ENCODE measurements at places on chromosomes 7 and 10.

DNA sequence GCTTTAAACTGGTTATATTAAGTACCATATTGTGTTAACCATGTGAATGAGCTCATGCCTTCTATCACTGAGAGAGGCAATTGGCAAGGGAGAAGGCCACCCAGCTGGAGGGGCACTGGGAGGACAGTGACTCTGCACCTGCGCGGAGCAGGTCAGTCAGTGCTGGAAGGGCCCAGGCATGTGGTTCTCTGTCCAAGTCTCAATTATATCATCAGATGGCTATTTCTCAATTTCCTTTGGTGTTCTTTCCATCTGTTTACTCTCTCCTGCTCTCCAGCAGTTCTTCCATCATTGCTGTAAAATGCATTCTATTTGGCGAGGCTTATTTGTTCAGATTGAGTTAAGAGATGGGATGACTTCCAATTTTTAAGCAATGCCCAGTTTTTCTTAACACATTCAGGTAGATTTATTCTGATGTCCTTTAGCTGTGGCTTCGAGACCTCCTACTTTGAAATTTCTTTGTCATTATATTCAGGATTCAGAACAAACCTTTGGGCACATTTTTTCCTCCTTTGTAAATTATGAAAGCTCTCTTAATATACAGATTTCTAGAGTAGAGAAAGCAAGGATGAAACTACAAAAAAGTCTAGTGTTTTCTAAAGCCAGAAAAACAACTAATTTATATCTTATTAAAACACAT is 159.3 kb downstream of the BMPER start:
- DNase-seq = no peak

- no peak for DNase-seq
These were observed 2.6 kb downstream of the GRIFIN start for GRCh38 chr7:2473496-2474180.

- no peak for DNase-seq
These were observed 2.9 kb upstream of the JAKMIP3 start for GRCh38 chr10:132062641-132063390.

- DNase-seq = no peak
These were observed 46.0 kb downstream of the ZNRF2 start for GRCh38 chr7:30330134-30331111.

DNA sequence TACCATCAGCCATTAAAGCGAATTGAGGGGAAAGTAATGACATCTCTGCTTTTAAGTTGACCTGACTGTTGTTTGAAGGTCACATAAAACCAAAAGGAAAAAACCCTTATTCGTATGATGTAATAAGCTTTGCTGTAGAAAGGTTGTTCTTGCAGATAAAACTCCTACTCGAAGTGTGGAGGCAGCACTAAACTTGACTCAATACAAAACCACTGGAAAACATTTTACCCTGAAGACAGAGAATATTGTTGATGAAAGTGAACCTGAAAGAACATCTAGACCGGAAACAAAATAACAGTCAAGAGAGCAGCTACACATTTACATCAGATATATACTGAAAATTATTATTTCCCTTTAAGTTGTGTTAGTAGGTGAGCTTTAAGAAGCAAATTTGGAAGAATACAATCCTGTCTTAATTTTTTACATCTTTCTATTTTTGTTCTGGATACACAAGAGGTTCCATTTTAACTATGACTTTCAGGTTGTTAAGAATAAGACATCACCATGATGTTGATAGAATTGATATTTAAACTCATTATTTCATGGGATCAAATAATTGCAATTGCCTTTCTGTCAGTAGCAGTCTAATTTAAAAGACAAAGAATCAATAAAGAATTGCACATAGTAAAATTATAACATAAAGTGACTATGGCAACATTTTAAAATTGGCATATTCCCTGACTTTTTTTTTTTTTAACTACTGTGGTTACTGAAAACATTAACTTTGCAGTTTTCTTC is 6.4 kb downstream of the ETV1 start:
- DNase-seq = no peak

DNA sequence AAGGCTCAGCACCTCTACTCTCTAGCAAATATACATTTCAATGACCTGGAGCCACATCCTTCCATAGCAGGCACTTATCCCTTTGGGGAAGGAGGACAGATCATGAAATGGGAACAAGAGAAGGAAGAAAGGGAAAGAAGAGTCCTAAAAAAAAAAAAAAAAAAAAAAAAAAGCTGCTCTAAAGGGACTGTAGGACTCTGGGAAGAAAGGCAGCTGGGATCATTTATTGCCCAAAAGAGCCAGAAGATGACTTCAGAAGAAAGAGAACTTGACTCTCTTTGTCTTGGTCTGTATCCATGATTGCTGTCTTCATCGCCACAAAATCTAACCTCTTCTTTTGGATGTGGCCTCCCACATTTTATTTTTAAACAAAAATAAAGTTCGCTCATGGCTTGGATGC is 203.6 kb upstream of the CELF2 start:
- DNase-seq = no peak

DNA sequence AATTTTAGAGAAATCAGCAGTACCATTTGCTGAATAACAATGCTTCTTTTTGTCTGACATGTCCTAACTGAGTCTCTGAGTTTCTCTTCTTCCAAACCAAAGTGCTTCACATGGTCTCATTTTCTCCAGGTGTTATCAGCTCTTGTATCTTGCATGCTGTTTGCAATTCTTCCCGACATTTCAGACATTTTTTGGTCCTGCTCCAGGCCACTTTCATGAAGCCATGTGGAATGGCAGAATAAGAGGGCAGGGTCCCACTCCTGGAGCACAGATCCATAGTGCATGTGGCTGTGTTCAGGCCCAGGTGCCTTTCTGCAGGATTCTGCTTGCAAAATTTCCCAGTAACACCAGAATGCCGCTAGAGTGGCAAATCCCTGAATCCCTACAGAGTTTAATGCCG is 916.2 kb downstream of the NXPH1 start:
- no peak for DNase-seq

DNA sequence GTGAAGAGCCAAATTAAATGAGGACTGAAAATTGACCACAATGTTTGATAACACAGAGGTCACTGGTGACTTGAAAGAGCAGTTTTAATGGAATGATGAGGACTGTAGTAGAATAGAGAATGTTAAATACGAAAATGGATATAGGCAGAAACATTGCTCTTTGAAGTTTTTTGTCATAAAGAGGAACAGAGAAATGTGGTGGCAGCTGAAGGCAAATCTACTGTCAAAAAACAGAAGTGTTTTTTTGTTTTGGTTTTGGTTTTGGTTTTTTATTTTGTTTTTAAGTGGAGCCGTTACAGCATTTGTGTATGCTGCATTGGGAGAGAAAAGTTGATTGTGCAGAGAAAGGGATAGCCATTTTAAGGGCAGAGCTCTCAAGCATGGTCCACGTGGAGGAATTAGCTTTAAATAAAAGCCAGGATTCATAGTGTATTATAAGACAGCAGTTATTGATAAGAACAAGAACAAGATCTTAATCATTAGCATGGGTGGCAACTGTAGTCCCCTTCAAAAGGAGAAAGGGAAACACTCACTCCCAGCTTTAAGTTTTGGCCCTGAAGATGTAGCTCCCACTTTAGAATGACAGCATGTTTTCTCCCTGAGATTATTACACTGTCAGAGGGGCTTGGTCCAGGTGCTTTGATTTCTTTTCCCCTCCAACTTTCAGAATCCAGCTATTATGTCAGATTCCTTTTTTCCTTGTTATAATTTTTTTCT is 156.7 kb upstream of the BET1 start:
- no peak for DNase-seq

GRCh38 chr10:79286318-79286951 is 60.8 kb upstream of the PPIF start:
- no peak for DNase-seq

DNA sequence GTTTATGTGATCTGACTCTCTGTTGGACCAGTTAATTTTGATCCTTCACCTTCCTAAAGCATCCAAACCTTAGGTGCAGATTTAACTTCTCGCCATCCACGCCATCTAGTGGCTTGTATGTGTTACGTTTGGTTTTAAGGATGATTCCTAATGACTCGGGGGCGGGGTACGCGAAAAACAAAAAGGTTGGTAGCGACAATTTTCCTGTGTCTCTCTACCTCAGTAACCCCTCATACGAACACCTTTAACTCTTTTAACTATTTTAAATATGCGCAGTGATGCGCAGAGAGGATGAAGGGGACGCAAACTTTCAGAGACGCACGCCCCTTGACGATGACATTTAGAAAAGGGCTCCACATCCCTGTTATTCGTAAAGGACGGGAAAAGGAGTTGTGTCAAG is 714 bp upstream of the KCND2 start:
- peak; percentile 54 for DNase-seq

DNA sequence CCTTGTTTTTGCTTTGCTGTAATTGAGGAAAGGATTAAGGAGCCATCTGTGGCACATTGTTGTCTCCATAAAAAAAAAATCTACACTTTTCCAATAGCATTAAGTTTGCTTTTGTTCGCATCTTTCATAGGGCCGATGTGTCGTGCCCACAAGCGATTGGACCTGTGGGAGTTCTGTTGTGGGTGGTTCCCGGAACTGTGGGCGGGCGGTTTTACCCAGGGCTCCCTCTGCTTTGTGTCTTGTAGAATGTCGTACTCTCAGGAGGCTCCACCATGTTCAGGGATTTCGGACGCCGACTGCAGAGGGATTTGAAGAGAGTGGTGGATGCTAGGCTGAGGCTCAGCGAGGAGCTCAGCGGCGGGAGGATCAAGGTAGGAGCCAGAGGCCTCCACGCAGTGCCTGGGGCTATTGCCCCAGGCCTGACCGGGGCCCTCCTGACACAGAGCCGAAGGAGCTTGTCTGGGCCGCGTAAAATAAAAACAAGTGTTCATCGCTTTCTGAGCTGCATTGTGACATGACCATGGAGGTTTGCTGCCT is 92.4 kb downstream of the ACTR3B start:
- DNase-seq = no peak

DNA sequence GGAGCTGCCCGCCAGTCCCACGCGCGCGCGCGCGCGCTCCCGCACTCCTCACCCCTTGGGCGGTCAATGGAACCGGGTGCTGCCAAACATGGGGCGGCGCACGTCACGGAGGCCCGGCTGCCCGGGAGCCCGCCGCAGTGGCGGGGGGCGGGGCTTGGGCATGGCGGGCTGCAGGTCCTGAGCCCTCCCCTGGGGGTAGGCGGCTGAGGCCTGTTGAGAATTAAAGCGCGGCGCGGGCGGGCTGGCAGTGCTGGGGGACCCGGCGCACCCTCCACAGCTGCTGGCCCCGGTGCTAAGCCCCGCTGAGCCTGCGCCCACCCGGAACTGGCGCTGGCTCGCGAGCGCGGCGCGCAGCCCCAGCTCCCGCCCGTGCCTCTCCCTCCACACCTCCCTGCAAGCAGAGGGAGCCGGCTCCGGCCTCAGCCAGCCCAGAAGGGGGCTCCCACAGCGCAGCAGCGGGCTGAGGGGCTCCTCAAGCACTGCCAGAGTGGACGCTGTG is 634.2 kb downstream of the ANKRD7 start:
- no peak for DNase-seq

DNA sequence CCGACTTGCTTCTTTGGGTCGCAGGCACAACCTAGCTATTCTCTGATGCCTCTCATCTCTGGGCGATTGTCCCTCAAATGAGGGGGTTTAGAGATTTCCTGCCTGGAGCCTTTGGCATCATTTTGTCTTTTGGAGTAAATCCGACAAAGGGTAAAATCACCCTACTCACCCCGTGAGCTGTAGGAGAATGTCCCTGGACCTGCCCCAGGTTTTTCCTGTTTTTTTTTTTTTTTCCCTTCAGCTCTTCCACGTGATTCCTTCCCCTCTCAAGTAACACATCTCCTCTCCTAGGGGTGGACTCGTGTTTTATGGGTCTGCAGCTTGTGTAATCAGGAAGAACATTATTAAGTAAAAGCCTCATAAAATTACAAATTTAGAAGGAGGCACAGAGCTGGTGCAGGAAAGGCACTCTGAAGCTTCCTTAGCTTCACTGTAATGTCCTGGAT is 128.4 kb upstream of the ZNF746 start:
- DNase-seq = no peak

DNA sequence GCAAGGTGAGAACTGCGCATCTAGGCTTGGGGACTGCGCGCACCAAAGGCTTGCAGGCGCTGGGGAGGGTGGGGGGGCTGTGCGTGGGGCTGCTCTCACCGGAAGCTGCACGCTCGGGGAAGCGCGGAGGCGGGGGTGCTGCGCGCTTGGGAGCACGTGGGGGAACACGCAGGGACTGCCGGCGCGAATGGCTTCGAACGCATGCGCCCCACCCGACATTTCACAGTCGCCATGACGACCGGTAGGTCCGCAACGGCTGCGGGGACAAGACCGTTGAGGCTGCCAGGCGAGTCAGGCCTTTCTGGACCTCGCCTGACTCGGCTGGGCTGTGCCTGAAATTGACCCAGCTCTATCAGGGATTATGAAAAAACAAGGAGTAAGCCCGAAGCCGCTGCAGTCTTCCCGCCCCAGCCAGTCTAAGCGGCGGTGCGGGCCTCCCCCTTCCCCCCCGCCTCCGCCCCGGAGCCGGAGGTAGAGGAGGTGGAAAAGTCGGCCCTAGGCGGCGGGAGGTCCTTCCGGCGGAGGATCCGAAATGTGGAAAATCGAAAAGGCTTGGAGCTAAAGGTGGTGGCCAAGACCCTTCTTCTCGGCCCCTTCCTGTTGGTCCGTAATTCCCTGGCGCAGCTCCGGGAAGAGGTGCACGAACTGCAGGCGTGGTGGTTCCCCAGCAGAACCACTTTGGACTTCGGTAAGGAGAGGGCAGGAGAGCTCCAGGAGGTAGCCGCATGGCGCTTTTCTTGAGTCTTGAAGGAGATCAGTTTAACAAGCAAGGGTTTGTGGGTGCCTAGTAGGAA is 34.9 kb upstream of the STEAP1 start:
- DNase-seq = no peak

- DNase-seq = no peak
These were observed 4.2 kb upstream of the SORCS1 start for GRCh38 chr10:107168738-107169137.

DNA sequence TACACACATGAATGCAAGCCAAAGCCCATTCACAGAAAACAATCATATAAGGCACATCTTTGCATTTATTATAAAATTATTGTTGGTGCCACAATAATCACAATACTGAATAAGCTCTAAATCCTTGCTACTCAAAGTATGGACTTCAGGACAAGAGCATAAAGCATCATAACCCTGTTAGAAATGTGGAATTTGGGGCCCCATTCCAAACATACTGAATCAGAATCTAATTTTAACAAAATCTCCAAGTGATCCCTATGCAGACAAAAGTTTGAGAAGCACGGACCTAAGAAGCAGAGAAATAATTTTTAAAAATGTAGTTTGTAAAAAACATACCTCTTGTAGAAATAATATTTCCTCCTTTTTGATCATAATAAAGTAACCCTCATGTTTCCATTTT is 199.2 kb downstream of the IMMP2L start:
- DNase-seq = no peak

DNA sequence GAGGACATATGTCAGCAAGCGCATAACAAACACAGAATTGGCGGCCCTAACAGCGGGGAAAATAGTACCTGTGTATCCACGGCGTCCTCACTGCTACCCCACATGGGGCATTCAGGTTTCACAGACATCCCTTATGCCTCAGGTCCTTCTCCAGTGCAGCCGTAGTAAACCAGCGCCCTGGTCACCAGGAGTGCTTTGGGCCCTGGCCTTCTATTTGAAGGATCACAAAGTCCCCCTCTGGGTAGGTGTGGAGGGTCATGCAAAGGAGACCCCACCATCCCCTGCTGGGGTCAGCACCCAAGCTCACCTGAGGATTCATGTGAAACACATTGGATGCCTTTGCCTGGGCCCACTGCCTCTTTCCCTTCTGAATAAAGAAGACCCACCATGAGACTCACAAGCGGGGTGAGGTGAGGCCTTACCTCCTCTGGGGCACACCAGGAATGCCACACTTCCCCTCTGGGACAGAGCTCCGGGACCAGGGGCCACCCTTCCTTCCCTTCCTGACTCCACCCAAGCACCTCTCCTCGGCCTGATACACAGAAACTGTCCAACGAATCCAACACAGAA is 18.8 kb downstream of the CLRN3 start:
- no peak for DNase-seq
